ENCODE measurements at places on chromosomes 4 and X. TPM values are rescaled to one million over a fixed set of nuclear protein-coding genes. Genes with fewer than 3 reads are reported as not detected.

PAGE2B gene
- not detected for polyA plus RNA-seq

- no peak for DNase-seq
These were observed 1074.5 kb upstream of the PRKX start for GRCh38 chrX:4787971-4788370.

GRCh38 chr4:52680381-52680780 lies 21.3 kb upstream of the USP46 start:
- no peak for DNase-seq

- no peak for DNase-seq
These were observed 102.6 kb upstream of the PDE5A start for GRCh38 chr4:119731146-119731742.

ATG4A gene
- 10.7 TPM for polyA plus RNA-seq

GRCh38 chrX:54029529-54030143 lies 14.6 kb downstream of the PHF8 start:
- DNase-seq: no peak

GRCh38 chrX:69066021-69066757 lies 99.1 kb downstream of the PJA1 start:
- DNase-seq: no peak

DNA sequence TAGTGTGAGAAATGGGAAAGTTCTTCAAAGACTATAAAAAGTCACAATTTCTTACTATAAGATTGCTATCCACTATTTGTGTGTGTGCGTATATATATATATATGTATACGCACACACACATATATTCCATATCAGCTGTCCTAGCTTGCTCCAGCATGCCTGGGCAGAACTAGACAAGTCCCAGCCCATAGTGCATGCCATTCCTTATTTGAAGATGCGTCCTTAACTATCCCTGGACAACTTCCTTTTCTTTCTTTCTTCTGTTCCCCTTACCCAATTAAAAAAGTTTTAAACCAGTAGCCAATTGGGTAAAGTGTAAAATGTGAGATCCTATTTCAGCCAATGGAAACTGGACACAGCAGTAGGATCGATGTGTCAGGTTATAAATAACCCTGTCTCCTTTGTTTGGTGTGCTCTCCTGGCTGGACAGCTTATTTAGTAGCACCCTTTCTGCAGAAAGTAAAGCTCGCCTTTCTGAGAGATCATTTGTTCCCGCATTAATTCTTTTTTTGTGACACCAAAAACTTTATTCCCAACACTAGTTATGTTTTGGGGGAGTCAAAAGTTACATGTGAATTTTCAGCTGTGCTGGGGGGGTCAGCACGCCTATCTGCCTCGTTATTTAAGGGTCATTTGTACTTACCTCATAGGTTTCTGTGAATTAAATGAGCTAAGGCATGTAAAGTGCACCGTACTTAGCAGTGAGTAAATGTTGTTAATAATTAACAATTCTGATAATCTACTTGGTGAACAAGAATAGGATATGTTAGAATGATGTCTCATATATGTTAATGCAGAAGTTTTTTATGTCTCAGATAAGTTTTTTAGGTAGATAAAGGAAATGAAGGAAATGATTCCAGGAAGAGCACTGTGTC lies 40.9 kb downstream of the KDM6A start:
- no peak for DNase-seq

GRCh38 chrX:132594129-132594528 lies 105.3 kb upstream of the MBNL3 start:
- DNase-seq: no peak

DDX53 gene
- polyA plus RNA-seq: not detected

DNA sequence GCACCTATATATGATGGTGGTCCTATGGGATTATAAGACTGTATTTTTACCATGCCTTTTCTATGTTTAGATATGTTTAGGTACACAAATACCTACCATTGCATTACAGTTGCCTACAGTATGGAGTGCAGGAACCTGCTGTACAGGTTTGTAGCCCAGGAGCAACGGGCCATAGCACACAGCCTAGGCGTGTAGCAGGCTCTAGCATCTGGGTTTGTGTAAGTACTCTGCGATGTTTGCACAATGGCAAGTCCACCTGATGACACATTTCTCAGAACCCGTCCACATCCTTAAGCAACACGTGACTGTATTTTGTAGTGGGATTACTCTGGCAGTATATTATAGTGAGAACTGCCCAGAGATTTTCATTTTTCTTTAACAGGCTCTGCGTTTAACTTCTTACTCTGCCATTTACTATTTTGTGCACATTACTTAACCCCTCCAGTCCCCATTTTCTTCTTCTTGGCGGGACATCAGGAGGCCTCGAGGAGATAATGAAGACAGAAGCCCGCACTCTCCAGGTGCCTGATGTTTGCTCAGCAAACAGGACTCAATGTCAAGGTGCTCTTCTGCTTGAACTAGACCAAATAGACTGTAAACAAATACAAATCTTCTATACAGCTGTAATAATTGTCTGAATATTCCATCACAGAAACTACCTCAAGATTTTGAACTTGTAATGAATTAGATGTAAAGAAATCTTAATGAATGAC lies 102.0 kb upstream of the PDLIM3 start:
- DNase-seq: no peak

DNA sequence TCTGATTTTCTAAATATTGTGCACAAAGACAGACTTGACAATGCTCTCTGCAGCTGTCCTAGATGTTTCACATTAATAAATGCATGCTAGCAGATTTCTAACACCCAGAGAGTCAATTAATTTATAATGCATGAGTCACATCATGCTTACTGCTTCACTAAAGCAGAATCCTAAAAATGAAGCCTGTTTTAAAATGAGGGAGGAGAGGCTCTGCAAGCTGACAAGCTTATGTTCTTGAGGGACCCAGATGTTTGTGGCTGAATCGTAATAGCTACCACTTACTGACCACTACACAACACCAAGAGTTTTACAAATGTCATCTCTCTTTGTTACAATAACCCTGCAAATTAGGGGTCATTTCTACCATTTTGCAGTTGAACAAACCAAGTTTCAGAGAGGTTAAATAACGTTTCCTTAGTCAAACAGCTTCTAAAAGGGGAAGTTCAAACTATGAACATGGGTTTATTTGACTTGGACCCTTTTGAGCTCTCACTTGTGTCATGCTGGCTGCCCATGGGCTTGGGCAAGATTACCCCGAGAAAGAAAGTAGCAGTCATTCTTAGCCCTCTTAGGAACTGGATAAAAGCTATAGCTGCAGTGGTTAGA lies 262.7 kb upstream of the ETNPPL start:
- DNase-seq: no peak

DNA sequence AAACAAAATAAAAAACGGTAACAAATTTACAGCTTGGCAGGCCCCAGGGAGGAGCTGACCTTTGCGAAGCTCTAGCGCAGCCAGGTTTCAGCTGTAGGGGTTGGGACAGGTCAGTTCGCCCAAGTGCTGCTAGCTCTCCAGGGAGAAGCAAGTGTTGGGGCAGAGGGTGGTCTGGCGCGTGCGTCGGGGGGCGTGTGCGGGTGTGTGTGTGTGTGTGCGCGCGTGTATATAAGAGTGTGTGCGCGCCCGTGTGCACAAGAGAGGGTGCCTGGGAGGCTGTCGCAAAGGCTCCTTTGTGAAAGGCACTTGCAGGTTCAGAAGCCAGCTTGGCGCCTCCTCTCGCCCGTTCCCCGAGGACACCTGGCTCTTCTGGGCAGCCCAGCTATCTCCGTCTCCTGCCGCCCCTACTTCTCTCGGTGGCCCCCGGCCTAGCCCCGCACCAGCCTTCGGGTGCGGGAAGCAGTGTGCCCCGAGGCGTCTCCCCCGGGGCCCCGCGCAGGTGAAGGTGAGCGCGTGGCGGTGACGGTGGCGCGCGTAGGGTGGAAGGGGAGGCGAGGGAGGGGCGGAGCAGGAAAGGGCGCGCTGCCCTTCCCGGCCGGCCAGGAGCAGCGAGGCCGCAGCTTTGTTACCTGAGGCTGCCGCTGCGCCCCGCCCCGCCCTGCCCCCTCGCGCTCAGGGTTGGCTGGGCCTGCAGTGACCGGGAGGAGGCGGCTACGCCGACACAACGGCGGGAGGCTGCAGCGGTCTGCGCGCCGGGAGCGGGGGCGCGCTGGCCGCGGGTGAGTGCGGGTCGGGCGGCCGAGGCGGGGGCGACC lies at the start of gene FHDC1:
FHDC1 (plus strand) TSS at position 693 of the 815 bp plus-strand sequence. CDS start 6,735 bp downstream, outside the sequence.
- no peak for DNase-seq

GRCh38 chrX:56994375-56995270 lies 718 bp downstream of the SPIN3 start:
- DNase-seq: no peak

- no peak for DNase-seq
These were observed 124.8 kb upstream of the EOLA2 start for GRCh38 chrX:150063138-150063518.

- no peak for DNase-seq
These were observed 88.8 kb upstream of the HELT start for GRCh38 chr4:184929476-184929875.

IRAK1 gene
- polyA plus RNA-seq: 31.6 TPM

DDX60 gene
- 7.1 TPM for polyA plus RNA-seq

DNA sequence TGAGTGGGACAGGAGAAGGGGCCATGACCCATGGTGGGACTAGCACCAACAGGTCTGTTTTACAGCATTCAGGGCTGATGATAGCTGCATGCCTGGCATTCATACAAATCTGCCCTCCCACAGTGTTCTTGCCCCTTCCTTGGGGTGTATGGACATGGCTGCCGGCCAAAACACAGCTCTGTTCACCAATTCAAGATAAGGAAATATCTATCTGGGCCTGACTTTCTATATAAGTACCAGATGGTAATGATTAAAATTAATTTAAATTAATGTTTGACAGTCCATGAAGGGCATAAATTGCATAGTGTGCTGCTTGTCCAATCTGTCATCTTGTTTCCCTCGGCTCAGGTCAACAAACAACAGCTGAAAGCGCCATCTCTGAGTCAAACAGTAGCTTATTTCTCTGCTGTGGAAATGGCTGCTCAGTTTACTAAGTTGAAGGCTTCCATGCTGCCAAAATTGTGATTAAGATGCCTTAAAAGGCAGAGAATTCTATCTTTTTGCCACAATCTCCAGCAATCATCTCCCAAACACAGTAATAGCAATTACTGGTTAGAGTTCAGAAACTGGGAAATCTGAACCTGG lies 67.0 kb upstream of the TSPAN7 start:
- DNase-seq: no peak

PDLIM3 gene
- 15.4 TPM for polyA plus RNA-seq

GRCh38 chrX:133414406-133415275 lies 648 bp downstream of the GPC4 start:
- DNase-seq: no peak

GRCh38 chrX:30533266-30533665 lies 44.3 kb downstream of the TASL start:
- DNase-seq: no peak

GRCh38 chrX:916230-916599 lies 285.6 kb downstream of the SHOX start:
- no peak for DNase-seq

GRCh38 chr4:32022071-32022470 lies 1301.9 kb downstream of the PCDH7 start:
- DNase-seq: no peak

PABPC1L2B gene
- not detected for polyA plus RNA-seq

DNA sequence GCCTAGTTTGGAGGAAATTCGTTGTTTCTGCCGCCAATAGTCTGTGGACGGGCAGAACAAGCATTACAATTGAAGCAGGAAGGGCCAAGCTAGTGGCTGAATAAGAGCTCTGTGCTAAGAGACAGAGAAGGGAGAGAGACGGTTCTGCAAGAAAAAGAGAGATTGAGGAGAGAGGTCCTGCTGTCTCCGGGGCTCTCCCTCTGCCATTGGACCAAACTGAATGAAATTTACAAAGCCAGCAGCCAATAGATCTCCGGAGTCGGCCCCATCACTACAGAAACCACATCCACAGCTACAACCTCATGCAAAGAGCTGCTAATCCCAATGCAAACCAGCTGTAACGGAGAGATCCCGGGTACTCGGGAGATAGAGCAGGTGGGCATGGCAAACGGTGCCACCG lies at the start of gene NLGN4X:
NLGN4X (minus strand) TSS at position 148 of the 400 bp plus-strand sequence. CDS start 77,401 bp downstream, outside the sequence.
- DNase-seq: no peak

TMPRSS11A gene
- polyA plus RNA-seq: not detected

DNA sequence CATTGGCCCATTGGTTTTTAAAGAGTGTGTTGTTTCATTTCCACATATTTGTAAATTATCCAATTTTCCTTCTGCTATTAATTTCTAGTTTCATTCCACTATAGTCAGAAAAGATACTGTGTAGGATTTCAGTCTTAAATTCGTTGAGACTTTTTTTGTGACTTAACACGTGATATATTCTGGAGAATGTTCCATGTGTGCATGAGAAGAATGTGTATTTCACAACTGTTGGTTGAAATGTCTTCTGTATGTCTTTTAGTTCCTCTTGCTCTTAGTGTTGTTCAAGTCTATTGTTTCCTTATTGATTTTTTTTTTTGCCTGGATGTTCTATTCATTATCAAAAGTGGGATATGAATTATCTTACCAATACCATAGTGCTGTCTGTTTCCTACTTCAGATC lies 606.9 kb downstream of the RPA4 start:
- no peak for DNase-seq

- peak; percentile 96 for DNase-seq
These were observed 14.1 kb downstream of the KLF3 start for GRCh38 chr4:38678078-38678477.

GRCh38 chr4:135186002-135186401 lies 984.4 kb upstream of the PABPC4L start:
- DNase-seq: no peak

XAGE2 gene
- not detected for polyA plus RNA-seq

- DNase-seq: peak; percentile 24
These were observed 47.2 kb upstream of the TMEM33 start for GRCh38 chr4:41887821-41888686.

- no peak for DNase-seq
These were observed 330.2 kb downstream of the HS3ST1 start for GRCh38 chr4:11098461-11098860.

RHOXF1 gene
- polyA plus RNA-seq: not detected

SMARCA1 gene
- polyA plus RNA-seq: 76.9 TPM

DCAF8L2 gene
- not detected for polyA plus RNA-seq

CFAP99 gene
- polyA plus RNA-seq: not detected

- DNase-seq: no peak
These were observed 290.4 kb upstream of the MAGEB16 start for GRCh38 chrX:35507701-35508100.

DNA sequence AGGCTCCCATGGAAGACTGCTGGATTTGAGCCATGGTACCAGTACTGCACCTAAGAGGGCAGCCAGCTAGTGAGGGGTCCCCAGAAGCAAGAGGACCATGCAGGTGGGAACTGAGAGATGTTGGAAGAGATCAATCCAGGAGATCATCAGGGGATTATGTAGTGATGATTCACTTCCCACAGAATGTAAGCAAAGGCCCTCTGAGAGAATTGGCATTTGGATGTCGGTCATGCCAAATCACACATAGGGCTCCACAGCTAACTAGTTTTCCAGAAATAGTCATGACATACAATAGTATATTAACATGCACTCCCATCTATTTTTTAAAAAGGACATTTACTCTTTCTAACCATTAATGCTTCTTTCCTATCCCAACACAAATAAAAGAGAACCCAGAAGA lies 112.5 kb downstream of the RASGEF1B start:
- peak; percentile 21 for DNase-seq

SH3RF1 gene
- polyA plus RNA-seq: 10.4 TPM

DNA sequence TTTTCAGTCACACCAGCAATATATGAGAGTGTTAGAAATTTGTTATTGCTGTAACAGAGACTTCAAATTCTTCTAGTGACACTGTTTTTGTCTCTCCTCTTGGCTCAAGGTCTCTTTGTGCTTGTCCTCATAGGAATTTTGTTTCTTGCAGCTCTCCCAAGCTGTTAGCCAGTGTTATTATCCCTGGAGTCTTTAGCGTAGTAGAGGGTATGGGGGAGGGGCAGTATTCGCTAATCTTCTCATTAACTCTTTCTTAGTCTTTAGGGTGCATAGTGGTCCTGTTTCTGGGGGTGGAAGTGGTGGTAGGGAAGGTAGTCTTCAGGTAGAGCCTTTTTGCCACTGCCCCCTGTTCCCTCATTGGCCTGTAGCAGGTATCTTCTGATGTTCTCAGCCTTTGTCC lies 79.4 kb downstream of the JADE3 start:
- no peak for DNase-seq

PPID gene
- polyA plus RNA-seq: 22.9 TPM
